ENCODE measurements at places on chromosomes 12 and 14.

DNA sequence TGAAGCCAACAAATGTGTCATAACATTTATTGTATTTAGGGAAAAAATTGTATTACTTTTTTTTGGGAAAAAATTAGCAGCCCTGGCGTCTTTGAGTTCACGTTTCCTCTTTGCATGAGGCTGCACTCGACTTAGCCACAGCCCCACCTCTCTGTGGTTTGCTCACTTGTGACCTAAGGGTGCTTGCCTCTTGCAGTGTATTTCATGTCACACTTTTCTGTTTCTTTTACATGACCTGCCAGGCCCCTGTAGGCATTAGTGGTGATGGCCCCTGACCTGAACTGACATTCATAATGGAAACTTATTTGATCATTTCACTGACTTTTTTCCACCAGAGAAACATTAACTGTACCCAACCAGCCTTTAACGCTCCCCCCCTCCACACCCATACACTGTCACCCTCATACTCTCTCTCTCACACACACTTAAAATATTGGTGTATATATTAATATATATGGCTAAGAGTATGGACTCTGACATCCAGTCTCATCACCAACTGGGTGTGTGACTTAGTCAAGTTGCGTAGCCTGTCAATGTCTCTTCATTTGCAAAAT is 122.9 kb downstream of the PRKCH start:
- no peak for DNase-seq

DNA sequence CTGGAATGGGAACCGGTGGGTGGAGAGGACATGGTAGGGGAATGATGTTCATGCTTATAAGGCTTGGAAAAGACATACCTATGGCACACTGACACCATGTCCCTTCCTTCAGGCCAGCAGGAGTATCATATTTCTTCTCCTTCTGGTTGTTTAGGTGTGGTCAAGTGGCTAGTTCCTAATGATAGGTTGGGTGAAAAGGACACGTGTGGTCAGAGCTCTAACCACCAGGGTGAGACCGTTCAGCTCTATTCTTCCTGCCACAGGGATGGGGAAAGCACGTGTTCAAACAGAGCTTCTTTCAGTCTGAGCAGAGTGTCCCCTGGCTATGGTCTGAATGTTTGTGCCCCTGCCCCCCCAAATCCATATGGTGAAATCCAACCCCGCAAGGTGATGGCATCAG is 209.1 kb downstream of the PAX9 start:
- no peak for DNase-seq

GRCh38 chr14:71022012-71022869 is 115.0 kb downstream of the PCNX1 start:
- DNase-seq = no peak

GRCh38 chr14:85124631-85125290 is 405.2 kb upstream of the FLRT2 start:
- no peak for DNase-seq

DNA sequence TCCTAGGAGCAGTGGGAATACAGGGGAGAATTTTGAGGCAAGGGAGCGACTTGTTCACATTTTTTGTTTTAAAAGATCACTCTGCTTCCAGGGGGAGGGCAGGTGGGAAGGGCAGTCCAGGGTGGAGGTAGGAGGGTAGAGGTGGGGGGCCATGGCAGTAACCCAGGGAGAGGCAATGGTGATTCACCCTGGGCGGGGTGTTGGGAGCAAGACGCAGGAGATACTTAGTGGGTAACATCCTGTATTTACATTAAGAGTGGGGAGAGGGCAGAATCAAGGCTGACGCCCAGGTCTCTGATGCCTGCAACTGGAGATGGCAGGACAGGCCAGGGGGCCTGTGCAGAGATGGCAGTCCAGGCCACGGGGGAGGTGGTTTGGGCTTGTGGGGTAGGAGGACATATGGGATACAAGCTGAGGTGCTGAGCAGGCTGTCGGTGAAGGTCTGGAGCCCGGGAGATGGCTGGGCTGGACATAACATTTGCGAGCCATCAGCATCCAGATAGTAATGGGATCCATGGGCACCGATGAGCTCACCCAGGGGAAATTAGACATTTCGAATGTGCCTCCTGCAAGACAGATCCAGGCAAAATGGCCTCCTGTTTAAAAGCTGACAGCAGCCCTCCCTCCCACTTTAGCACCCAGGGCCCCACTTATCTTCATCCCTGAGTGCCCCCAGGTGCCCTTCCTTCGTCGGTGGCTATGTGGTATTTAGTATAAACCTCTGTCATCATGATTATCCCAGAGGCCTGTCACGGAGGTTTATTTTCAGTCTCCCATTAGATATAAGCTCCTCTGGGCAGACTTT is 9.3 kb downstream of the EML1 start:
- no peak for DNase-seq

DNA sequence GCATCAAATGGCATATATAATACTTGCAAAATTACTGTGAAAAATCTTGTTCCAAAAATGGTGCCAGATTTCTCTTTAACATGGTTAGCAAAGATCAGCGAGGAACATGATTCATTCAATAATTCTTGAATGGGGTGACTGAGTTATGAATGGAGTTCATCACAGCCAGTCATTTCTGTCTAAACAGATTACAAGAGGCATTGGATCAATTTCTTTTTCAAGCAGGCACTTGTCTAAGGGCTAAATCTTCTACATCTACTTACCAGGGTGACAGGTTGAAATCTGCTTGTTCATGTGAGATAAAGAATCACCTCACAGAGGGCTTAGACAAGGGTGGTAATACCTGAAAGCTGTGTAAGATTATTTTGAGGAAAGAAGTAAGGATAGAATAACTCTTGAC is 247.7 kb downstream of the ATP23 start:
- DNase-seq = no peak

- DNase-seq = no peak
Observed at GRCh38 chr14:70498191-70498590, 36.6 kb downstream of the ADAM20 start.

DNA sequence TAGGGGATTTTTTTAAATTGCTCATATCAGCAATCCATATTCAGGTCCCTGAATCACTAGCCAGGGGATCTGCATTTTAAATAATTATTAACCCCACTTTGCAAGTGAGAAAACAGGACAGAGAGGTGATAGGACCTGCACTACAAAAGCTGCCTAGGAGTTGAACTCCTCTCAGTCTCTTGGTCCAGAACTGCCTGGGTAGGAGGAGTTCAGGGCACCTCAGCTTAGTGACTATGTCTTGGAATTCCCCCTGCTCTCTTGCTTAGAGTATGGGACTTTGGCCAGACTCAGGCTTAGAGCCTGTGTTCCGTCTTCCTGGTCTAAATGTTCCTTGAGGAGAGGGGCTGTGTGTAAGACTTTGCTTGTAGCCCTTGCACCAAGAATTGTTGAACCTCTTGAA is 68.2 kb upstream of the WSCD2 start:
- DNase-seq = no peak

DNA sequence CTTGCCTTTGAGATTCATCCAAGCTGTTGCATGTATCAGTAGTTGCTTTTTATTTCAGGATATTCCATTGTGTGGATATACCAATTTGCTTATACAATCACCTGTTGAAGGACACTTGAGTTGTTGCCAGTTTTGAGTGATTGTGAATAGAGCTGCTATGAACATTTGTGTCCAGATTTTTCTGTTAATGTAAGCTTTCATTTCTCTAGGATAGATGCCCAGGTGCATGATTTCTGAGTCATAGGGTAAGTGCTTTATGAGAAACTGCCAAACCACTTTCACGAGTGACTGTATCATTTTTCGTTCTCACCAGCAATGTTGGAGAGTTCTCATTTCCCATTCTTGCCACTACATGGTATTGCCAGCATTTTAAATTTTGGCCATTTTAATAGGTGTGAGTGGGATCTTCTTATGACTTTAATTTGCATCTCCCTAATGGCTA is 434.6 kb upstream of the RGS6 start:
- DNase-seq = no peak

DNA sequence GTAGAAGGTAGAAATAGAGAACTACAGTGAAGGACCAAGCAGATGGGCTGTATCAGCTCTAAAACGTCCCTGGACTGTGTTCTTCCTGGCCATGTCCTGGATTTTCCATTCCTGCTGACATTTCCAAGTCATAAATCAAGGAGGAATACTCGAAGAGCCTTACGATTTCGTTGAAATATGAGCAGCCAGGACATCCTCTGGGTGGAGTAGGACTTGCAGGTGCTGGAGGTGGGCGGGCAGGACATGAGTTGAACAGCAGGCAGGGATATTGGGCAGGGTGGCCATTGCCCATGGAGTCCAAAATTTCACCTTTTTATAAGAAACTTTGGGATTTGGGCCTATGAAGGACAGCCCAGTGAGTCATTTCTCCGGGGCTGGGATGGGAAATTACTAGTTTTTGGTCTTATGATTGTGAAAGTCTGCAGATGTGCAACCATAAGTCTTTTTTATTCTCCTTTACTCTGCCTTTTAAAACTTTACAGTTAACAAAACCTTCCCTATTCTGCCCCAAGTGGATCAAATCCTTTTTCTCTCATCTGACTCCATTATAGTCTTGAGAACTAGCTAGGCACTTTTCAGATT is 88.8 kb downstream of the TMX1 start:
- no peak for DNase-seq

- no peak for DNase-seq
Observed at GRCh38 chr12:9782547-9783382, 22.1 kb upstream of the CD69 start.

DNA sequence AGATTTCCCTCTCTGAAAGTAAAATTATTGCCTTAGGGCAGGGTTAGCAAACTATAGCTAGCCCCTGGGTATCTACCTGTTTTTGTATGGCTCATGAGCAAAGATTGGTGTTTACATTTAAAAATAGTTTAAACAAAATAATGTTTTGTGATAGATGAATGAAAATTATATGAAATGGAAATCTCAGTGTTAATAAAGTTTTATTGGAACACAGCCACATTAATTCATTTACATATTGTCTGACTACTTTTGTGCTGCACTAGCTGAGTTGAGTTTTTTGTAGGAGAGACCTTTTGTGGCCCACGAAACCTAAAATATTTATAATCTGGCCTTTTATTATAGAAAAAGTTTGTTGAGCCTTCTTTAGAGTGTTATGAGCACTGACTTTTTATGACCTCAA is 48.5 kb downstream of the ADIPOR2 start:
- no peak for DNase-seq

GRCh38 chr14:100298551-100299237 is 7.5 kb downstream of the SLC25A29 start:
- no peak for DNase-seq

- no peak for DNase-seq
Observed at GRCh38 chr14:36521598-36522345, 1.7 kb upstream of the NKX2-1 start.

DNA sequence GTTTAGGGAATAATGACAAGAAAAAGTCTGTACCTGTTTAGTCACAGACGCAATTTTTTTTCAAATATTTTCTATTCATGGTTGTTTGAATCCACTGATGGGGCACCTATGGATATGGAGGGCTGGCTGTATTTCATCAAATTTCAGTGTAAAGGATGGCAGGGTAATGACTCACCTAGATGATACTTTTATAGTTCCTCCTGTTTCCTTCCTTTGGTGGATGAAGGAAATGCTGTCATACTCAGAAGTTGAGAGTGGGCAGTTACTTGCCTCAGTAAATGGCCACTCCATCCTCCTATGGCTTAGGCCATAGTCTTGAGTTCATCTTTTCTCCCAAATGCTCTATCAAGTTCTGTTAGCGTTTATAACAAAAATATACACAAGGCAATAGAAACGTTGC is 18.9 kb upstream of the C12orf71 start:
- DNase-seq = no peak

GRCh38 chr14:85233756-85234155 is 296.2 kb upstream of the FLRT2 start:
- no peak for DNase-seq

GRCh38 chr14:89635615-89636014 is 218.6 kb upstream of the FOXN3 start:
- no peak for DNase-seq

DNA sequence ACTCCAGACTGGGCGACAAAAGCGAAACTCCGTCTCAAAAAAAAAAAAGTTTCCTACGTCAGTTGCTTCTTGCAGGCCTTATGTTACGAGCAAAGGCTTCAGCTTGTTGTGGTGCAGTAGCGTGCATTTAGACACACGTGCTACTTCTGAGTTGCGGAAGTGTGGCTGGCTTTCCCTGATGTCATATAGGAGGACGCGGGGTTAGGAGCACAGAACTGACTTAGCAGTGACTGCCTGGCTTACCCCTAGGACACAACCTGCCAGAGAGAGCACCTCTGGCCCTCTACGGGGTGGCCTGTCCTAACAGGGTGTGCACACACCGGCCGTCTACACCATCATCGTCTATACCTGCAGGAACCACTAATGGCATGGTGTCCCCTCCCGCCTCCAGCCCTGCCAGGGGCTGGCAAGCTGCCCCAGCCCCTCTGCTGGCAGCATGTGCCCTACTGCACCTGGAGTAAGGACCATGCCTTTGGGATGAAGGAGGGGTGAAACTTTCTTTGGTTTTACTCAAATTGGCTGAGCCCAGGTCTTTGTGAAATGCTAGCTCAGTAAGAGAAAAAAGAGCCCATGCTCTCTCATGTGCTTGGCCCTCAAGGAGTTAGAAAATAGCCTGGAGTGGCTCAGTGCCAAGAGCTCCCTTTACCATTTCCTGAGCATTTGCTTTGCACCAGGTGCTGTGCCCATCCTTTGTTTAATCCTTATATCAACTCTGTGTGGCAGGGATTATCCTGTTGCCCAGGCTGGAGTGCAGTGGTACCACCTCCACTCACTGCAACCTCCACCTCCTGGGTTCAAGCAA is 1.7 kb upstream of the GPR68 start:
- DNase-seq = peak; percentile 70

DNA sequence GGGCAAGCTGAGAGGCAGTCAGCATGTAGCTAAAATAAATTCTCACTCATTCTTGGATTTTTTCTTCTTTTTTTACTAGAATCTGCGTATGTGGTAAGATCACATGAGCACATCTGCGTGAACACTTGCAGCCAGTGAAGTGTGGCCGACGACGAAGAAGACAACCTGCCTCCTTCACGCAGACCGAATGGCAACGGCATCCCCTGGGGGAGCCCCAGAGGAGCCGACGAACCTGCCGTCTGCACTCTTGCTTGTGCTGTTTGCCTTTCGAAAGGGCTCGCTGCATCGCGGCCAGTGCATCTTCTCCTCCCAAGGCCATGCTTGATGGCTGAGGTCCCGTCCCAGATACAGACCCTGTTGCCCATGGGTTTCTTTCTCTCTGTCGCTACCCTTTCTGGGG is 113.8 kb downstream of the KCNK10 start:
- no peak for DNase-seq

Measured in stimulated activated CD4-positive, alpha-beta T cell treated with anti-CD3 and anti-CD28 coated beads, Interleukin-1b, Interleukin-23, amount 100 ng/mL, for 1 hour (primary cell).